ENCODE measurements at places on chromosomes 6 and 20.

- no peak for DNase-seq
Measured at GRCh38 chr6:18151801-18152200, 3.1 kb downstream of the TPMT start.

DNA sequence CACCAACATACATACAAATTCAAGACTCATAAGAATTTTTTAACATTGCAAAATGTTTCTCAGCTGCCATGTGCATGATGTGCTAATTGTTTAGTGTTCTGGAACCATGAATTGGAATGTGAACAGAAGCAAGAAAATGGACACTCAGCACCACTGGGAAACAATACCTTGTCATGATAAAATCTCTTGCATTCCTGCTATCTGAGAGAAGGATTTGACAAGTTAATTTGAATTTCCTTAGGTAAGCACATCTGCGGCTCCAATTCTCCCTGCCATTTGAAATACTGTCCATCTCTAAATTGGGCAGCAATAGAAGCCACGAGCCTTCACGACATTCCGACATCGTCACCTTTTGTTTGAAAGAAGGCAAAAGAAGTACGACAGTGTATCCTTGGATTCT is 1104.6 kb upstream of the MAP3K7 start:
- no peak for DNase-seq

GRCh38 chr20:59084041-59084850 is 41.7 kb upstream of the PRELID3B start:
- no peak for DNase-seq

DNA sequence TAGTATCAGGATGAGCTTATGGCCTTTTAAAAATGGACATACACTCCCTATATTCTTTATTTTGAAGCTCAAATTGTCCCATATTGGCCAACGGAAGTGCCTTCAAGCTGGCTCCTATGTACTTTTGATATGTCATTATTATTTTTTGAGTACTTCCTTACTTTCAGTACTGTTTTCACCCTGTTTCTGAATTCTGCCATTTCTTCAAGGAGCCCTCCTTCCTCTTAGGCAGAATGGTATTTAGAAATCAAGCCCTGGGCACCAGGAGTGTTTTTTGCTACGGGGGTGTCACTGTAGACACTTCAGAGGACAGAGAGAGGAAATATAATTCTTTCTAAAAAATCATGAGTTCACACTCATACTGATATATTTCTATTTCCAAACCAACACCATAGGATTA is 5.5 kb upstream of the MYLK4 start:
- no peak for DNase-seq

GRCh38 chr20:47956268-47956995 is 171.2 kb upstream of the SULF2 start:
- no peak for DNase-seq

DNA sequence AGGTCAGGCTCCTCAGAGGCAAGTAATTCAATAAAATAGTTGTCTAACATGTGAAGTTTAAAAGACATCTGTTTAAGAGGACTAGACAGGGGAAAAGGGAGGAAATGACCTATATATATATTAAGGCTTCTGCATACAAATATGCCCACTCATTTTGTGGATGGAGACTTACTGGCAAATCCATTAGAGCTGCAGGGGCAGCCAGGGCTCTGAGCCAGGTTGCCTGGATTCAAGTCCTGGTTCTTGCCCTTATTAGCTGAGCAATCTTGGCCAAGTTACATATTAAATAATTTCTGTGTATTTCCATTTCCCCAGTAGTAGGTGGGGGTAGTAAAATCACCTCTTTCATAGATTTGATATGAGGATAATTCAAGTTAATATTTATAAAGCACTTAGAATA is 287.0 kb upstream of the RIMS1 start:
- DNase-seq = no peak

DNA sequence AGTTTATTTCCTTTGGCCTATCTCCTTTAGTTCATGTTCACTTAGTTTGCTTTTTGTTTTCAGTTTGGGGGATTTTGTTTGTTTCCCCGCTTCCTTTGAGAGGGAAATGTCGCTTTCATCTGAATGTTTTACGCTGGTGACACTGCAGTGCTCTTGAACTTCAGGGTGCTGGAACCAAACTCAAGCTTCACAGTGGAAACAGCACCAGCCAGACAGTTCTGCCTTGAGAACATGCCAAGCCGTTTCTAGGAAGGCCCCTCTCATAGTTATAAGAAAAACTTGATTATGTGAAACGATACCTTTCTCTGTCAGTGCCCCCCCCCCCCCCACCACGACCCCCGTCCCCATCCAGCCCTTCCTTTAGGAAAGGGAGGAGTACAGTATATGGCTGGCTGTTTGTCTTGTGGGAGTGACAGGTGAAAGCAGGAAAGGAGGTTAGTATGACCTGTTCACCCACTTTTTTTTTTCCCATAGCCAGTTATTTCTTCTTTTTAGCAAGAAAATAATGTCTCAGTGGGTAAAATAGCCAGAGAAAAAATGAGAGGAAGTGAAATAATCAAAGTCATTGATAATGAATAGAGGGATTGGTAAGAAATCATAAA is 130.1 kb downstream of the LRRC1 start:
- no peak for DNase-seq

GRCh38 chr20:23446505-23446904 is 6.2 kb downstream of the CST11 start:
- DNase-seq = no peak

- DNase-seq = no peak
Measured at GRCh38 chr6:23343610-23344306, 774.4 kb downstream of the HDGFL1 start.

DNA sequence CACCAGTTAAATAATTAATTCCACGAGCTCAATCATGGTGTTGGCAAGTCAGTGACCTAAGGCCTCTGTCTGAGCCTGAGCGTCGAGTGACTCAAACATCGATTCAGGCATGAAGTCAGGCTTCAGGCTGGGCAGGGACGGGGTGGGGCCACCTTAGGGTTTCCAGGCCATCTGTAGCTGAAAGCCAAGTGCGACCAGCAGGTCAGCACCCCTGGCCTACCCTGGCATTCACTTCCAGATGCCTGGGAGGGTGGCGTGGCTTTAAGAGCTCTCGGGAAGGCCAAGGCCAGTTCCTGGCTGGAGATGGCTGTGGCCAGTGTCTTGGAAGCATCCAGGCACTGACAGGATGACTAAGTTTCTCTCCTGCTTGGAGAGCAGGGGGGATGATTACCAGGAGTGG is 113.4 kb downstream of the DACT2 start:
- no peak for DNase-seq

DNA sequence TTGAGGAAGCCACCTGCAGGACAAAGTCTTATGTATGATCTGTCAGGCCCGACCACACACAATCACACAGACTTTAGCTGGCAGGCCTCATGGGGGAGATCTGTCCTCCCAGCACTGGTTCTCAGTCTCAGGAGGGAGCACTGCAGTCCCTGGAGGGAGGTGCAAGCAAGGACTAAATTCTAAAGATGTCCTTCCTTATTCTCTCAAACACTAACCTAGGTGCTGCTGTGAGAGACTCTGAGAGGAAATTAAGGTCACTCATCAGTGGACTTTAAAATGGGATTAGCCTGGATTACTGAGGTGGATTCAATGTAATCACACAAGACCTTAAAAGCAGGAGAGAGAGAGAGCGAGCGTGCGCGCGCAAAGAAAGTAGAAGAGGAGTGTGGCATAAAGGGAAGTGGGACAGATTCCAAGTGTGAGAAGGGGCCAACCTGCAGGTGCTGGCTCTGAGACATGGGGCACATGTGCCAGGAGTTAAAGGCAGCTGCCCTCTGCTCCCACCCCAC is 14.3 kb downstream of the GLO1 start:
- no peak for DNase-seq

- no peak for DNase-seq
Measured at GRCh38 chr6:7142228-7142801, 34.6 kb downstream of the RREB1 start.

GRCh38 chr6:143652841-143653331 is 24.9 kb upstream of the PHACTR2 start:
- DNase-seq = no peak

- no peak for DNase-seq
Measured at GRCh38 chr6:159609652-159610178, 83.3 kb downstream of the SOD2 start.

- DNase-seq = no peak
Measured at GRCh38 chr20:52918311-52918710, 53.8 kb upstream of the TSHZ2 start.

DNA sequence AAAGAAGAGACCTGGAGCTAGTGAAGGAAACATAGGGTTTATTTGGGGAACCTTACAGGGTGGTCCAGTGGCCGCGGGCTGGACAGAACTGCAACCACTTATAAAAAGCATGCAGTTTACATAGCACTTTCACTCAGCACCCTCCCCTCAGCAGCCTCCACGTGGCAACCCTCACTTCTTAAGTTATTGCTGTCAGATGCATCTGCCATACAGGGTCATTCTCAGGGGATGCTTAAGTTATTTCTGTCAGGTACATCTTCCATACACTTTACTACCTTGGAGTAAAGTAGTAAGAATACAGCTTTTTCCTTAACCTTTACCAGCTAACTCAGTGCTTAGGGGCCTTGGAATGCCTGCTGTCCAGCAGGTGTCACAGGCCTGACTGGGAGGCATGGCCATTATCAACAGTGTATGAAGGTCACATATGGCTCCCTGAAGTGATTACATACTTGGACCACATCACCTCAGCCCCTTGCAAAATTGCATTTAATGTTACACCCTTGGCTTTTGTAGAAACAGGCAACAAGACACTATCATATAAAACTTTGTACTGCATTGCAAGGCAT is 2.0 kb upstream of the NOL7 start:
- DNase-seq = no peak

GRCh38 chr6:166836785-166837718 is 119.3 kb downstream of the RNASET2 start:
- DNase-seq = no peak

DNA sequence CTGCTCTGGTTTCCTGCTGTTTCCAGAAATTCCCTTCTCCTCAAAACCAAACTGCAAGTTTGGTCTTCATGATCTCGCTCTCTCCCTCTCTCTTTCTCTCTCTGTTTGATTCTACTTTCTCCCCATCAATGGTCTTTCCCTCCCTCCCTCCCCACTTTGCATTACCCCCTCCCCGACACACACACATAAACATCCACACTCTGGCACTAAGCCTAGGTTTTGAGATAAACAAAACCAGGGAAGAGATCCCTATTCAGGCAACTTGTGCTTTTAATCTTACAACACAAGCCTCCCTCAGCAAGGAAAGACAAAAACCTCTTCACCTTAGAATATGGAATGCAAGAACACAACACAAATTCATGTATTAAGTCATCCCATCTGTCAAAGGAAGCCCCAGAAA is 73.5 kb upstream of the PTPRT start:
- no peak for DNase-seq

DNA sequence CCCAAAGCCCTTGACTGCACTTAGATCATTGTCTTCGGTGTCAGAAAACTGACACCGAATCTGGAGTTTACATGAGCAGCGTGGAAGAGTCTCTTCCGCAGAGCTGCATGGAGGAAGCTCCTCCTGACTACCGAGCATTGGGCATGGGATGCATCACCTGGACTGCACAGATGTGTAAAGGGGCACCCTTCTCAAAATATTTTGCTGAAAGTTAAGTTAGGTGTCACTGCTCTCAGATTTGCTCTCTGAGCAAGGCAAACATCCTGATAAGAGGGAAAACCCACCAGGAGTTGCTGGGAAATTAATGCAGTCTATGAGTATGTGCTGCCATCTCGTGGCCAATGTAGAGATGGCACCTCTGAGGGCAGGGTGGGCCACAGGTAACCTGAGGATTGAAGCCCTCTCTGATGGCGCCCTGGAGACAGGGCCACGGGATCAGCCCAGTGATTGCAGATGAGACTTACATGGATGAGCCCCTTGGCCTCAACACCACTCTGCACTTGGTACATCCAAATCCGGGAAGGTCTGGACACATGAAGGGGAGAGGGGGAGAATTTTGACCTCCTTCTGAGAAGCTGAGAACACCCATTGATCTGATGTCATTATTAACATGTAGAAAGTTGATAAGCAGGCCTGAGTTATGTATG is 129.9 kb downstream of the LPA start:
- peak; percentile 91 for DNase-seq

DNA sequence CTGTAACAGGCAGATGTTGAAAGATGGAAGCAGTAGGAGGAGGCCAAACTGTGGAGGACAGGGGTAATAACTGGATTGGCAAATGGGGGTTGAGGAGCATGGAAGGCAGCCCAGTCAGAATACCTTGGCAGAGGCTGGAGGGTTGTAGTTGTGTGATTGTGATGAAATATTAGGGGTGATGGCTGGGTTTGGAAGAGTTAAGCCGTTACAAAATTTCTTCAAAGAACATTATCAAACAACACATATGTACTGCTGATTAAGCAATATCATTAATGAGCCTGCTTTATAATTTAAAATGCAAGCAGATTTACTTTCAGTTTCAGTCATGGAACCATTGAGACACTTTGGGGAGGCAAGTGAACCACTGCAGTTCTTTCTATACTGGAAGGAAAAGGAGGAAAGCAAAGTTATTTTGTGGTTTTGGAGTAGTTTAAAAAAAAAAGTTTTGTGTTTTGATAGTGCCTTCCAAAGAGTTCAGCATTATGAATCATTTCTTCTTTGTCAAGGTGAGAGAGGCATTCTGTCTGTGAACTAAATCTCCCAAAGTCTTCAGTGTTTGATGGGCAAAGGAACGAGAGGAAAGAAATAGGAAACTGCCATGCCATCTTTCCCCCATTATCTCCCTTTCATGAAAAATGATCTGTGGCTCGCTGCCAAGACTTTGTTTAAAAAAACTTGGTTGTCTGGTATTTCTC is 20.7 kb downstream of the FOXO3 start:
- DNase-seq = peak; percentile 90

GRCh38 chr6:20952699-20953474 is 418.6 kb downstream of the CDKAL1 start:
- no peak for DNase-seq

Measured in lower leg skin (tissue), 4 donors.